ENCODE measurements at places on chromosomes 13 and 19. TPM values are rescaled to one million over a fixed set of nuclear protein-coding genes. Genes with fewer than 3 reads are reported as not detected.

GRCh38 chr13:32175307-32175706 lies 139.9 kb downstream of the ZAR1L start:
- DNase-seq, result peak; percentile 11

DNA sequence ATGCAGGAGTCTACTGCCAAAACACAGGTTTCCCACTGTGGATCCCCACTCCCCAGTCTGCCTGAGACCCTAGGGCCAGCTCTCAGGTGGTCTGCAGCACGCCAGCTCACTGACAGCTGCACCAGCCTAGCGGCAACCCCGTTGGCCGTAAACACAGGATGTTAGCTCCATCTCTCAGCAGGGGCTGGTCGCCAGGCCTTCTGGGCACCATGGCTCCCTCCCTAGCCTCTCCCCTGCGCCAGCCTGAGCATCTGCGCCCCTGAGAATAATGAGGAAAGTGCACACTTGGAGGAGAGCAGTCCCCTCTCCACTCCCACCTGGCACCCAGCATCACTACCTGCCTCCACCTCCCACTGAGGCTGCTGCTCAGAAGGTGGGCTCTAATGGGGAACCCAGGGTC lies 20.8 kb upstream of the EPHX3 start:
- no peak for DNase-seq

GRCh38 chr13:33087091-33087490 lies 70.9 kb downstream of the KL start:
- DNase-seq, result no peak

- no peak for DNase-seq
Measured at GRCh38 chr13:85997587-85997986, 198.4 kb upstream of the SLITRK6 start.

GRCh38 chr13:73000027-73000674 lies 58.7 kb upstream of the KLF5 start:
- no peak for DNase-seq

GRCh38 chr19:12543855-12544254 lies 7.4 kb downstream of the ZNF564 start:
- no peak for DNase-seq

- no peak for DNase-seq
Measured at GRCh38 chr19:29644210-29644609, 21.1 kb upstream of the PLEKHF1 start.

DNA sequence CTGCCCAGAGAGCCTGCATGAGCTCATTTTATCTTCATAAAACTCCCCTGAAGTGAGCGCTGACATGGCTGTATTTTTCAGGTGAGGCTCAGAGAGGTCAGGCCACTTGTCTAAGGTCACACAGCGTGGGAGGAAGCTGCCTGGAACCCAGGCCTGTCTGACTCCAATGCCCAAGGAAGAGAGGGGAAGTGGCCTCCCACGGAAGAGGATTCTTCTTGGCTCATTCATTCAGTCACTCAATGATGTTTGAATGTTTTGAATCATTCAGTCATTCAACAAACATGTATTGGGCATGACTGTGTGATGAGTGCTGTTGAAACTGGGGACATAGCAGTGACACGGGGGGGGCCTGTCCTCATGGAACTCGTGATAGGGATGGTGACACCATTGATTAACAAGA lies 12.0 kb downstream of the ACTL9 start:
- DNase-seq, result no peak

DNA sequence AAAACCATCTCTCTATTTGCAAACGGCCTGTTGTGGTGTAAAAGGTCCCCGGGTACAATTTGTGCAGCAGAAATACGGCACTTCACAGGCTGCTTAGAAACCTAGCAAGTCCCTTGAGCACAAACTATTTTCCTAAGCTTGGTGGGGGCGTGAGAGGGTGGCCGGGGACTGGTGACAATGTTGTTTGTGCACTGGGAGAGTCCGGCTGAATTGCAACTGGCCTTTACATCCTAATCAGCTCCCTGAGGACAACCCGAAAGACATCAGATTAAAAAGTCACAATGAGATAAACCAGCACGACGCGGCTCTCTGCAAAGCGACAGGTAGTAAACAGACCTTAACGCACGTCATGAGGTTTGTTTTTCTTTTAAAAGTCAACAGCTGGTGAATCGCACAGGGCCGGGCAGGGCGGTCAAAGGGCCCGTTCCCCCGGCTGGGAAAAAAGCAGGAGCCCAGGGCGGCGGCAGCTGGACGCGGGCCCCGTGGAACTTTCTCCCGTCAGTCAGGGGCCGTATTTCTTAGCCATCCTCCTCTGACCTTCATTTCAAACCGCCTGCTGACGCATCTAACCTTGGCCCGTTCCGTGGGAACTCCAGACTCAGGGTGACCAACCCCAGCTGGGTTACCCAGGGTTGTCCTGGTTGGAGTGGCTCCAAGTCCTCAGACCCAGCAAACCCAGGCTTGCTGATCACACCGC lies 112.3 kb downstream of the GADD45B start:
- no peak for DNase-seq

GRCh38 chr13:86357106-86357505 lies 557.9 kb upstream of the SLITRK6 start:
- no peak for DNase-seq

- no peak for DNase-seq
Measured at GRCh38 chr19:47002106-47002766, 17.4 kb upstream of the NPAS1 start.

DNA sequence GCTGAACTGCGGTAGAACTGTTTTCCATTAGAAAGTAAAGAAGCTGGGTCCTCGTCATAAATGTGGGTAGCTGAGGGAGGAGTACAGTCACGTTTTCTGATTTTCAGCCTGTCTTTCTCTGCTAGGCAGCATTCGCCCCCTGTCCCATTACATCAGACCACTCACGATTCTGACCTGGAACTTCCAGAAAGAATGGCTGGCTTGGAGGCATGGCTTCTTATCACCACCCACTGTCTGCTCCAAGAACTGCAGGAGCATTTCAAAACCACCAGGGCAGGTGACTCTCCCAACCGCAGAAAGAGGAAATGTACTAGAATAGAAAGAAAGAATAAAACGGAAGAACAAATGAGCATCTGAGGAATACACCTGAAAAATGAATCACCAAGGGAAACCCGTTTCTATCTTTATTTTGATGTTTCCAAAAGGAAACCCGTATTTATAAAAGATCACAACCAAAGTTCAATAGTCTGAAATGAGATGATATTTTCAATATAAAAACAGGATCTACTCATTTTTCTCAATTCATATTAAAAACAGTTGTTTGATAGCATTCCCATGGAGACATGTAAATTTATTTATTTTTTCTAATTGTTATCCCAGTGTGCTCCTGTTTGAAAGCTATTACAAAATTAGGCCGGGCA lies 22.1 kb upstream of the POMP start:
- DNase-seq, result no peak

GRCh38 chr19:45477713-45478453 lies 10.1 kb downstream of the FOSB start:
- no peak for DNase-seq

DNA sequence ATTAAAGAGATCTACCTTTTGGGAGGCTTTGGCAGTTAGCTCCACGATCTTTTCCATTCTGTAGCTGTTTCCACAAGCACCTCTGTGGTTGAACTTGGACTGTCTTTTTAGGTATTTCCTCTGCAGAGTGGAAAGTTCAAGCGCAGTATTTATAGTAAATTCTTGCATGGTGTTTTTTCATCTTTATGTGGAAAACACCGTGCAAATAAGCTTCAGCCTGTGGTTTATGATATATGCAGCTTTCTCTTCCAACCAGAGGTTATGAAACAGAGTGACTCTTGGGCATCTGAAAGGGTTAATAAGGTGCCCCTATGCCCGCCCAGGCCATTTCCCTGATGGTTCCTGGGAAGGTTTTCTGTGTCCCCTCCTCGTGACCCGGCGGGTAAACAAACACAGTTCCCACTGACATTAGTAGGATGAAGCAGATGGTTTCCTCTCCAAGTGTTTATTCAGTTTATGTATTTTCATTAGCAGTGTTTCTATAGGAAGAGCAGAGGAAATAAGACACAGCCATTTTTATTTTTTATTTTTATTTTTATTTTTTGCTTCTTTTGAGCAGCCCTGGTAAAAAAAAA lies 39.7 kb upstream of the RNF113B start:
- DNase-seq, result no peak

DNA sequence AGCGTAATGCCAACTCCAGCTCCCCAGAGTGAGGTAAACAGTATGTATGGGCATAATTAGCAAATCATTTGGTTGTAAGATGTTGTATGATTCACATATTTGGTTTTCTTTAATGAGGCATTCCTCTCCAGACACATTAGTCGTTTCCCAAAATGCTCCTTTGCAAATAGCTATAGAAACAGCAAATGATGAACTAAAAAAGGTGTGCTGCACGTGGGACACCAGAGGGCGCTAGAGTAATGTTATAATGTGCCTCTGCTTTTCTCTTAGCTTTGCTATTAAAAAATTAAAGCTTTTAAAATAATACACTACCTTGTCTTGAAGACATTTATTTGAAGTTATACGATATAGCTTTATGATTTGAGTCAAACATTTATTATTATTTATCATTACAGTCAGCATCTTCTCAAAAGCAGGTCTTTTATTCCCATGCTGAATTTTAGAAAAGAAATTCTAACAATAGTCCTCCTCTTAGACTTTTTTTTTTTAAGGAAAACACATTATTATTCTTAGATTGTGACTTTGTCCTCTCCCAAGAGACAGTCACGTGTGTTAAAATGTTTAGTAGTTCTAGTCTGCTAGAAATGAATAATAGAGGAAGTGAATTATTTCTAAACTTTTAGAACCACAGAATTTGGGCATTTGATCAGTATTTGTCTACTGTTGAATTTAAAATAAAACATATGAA lies 121.6 kb upstream of the FRY start:
- DNase-seq, result peak; percentile 52

DNA sequence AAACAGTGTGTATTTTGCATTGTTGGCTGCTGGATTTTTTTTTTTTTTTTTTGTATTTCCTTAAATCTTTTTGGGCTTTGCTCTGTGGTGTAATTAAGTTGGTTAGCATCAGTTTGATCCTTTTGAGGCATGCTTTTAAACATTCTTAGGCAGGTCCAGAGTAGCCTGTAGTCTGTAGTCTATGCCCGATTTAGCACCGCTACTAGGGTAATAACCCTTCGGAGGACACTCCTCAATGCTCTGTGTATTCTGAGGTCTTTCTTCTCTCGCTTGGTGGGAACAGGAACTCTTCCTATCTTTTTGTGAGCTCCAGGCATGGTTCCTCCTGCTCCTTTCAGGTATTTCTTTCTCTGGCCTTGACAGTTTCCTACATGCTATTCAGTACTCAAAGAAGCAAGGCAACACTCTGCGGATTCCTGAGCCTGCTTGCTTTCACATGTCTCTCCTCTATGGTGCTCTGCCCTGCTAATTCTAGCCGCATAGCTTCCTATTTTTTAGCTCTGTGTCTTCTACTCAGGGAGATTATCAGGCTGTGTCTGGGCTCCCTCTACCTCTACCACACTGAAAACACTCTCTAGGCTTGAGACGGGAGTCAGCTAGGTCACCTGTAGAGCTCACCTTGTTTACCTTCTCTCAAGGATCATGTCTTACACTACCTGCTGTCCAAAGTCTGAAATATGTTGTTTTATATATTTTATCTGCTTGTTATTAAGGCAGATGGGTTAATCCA lies 195.1 kb downstream of the NDFIP2 start:
- no peak for DNase-seq

GRCh38 chr13:76860706-76861105 lies 25.5 kb downstream of the KCTD12 start:
- no peak for DNase-seq

- DNase-seq, result no peak
Measured at GRCh38 chr13:113178070-113178895, 19.8 kb downstream of the PROZ start.

DNA sequence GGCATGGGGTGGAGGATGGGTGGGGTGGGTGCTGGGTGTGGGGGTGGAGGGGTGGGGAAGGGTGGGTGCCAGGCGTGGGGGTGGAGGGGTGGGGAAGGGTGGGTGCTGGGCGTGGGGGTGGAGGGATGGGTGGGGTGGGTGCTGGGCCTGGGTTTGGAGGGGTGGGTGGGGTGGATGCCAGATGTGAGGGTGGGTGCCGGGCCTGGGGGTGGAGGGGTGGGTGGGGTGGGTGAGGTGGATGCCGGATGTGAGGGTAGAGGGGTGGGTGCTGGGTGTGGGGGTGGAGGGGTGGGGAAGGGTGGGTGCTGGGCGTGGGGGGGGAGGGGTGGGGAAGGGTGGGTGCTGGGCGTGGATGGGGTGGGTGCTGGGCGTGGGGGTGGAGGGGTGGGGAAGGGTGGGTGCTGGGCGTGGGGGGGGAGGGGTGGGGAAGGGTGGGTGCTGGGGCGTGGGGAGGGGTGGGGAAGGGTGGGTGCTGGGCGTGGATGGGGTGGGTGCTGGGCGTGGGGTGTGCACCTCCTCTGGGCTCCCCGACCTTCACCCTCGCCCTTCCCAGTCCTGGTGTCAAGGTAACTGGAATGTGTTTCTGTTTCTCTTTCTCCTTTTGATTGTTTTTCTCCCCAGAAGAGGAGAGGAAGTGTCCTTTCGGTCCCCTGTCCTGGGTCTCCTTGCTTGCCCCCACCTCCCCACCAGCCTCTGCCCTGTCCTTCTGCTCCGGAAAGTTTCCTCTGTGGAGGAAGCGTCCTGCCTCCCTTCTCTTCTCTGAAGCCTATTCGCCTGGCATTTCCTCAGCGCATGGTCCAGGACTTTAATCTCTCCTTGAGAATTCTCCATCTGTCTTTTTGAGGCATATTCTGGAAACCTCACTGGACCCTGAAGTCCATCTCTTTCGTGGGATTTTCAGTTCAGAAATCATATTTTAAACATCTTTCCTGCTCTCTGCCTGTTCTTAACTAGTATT lies 22.9 kb upstream of the CFAP97D2 start:
- DNase-seq, result no peak

- DNase-seq, result no peak
Measured at GRCh38 chr13:112781881-112782361, 92.1 kb downstream of the ATP11A start.

GRCh38 chr13:113383089-113383488 lies 19.2 kb upstream of the GRTP1 start:
- no peak for DNase-seq

DNA sequence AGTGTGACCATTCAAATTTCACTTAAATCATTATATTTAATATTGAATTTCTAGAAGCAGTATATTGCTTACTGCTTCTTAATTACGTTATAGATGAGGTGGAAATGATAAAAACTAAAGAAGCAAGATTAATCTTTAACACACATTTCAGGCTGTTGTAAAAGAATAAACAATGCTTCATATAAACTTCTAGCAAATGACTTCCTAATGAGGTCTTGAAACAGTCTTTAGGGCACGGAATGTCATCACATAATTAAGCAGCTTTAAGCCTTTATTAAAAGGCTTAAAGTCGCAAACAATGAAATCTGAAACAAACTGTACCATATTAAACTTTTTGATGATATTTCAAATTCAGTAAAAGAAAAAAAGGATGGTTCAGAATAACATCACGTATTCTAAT lies 1.9 kb downstream of the SLITRK6 start:
- no peak for DNase-seq

The ZNF544 gene
- polyA plus RNA-seq, result 32.1 TPM

The AP2S1 gene
- 99.1 TPM for polyA plus RNA-seq

The ZNF415 gene
- polyA plus RNA-seq, result 21.1 TPM

The ZNF556 gene
- polyA plus RNA-seq, result 0.58 TPM

The MBOAT7 gene
- polyA plus RNA-seq, result 59.3 TPM

The HIPK4 gene
- polyA plus RNA-seq, result 0.11 TPM

The PLK5 gene
- 0.34 TPM for polyA plus RNA-seq

The LRRC4B gene
- 26.8 TPM for polyA plus RNA-seq

The LGALS7B gene
- polyA plus RNA-seq, result 1.8 TPM
